CD4-positive, alpha-beta T cell treated with Interleukin-15 for 4 hours (primary cell): ENCODE measurements at places on chromosomes 5 and 9.
A peak's percentile ranks its signal among the peaks of the same experiment; 100 is the strongest.

GRCh38 chr5:109690242-109690974, 681 bp downstream of the MAN2A1 start:
- DNase-seq, result peak; percentile 23

DNA sequence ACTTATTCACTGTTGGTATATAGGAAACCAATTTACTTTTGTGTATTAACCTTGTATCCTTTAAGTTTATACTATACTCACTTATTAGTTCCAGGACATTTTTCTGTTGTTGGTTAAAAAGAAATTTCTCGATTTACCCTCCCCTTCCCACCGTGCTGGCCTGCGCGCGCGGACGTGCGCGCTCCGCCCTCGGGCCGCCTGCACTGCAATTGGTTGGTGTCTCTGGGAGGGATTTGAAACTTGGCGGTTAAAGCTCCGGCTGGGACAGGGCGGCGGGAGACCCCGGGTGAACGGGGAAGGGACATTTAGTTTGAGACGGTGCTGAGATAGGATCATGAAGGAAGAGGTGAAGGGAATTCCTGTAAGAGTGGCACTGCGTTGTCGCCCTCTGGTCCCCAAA, at the start of gene KIF4B:
KIF4B (plus strand) TSS at position 230 of the 400 bp plus-strand sequence; CDS start at position 335, 105 bp downstream.
- no peak for DNase-seq

DNA sequence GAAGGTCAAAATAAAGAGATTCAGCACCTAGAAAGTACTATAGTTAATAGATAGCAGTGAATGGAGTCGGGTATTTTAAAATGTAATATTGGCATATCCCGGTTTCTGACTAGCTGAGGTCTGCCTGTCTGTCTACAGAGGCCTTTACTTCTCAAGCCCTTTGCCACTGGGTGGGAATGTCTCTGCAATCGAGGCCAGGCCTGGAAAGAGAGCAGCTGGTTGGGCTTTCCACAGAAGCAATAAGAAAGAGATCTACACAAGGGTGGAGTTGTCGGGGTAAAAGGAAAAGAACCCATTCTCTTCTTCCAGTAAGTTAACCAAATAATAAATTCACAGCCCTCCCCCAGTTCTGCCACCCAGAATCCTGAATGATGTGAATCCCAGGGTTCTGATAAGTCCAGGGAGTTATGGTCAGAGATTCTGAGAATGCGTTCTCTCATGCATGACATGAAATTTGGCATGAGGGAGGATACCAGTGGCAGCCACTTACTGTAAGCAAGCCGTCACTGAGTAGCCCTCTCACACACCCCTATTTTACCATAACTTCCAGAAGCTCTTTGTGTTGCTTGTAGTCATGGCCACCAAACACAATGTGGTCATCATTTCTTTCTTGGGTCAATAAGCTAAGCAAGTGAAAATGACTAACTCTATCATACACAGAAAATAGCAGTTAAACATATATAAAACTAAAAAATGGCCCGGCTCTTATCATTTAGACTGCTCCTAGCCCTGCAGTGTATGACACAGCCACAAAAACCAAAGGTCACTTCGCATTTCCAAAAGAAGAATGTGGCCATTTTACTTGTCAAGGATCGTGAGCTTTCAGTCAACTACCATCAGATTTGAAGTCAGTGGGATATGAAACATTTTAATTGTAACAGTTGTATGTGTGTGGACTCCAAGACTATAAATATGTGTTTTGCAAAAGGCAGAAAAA, 185.0 kb downstream of the GLIS3 start:
- DNase-seq, result no peak

DNA sequence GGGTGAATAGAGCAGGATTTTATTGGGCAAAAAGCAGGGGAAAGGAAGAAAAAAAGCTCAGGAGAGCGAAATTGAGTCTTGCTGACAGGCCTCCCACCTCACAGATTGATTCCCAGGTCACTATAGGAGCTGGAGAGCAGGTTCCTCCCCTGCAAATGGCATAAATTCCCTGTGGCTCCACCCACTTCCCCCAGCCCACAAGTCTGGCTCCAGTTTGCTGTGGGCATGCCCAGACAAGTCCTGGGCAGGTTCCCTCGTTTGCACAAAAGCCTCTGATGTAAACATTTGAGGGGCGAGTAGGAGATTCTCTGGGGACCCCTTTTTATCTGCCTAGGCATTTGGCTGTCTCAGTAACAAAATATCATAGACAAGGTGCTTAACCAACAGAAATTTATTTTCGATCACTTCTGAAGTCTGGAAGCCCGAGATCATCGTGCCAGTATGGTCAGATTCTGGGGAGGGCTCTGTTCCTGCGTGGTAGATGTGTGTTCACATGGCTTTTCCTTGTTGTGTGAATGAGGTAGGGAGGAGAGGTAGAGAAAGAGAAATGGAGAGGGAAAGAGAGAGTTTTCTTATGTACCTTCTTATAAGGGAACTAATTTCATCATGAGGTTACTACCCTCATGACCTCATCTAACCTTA, 614.5 kb downstream of the MAT2B start:
- DNase-seq, result no peak

- no peak for DNase-seq
Observed at GRCh38 chr9:127390248-127390545, 6.8 kb upstream of the SLC2A8 start.
